ENCODE measurements at places on chromosomes 11 and 22.

DNA sequence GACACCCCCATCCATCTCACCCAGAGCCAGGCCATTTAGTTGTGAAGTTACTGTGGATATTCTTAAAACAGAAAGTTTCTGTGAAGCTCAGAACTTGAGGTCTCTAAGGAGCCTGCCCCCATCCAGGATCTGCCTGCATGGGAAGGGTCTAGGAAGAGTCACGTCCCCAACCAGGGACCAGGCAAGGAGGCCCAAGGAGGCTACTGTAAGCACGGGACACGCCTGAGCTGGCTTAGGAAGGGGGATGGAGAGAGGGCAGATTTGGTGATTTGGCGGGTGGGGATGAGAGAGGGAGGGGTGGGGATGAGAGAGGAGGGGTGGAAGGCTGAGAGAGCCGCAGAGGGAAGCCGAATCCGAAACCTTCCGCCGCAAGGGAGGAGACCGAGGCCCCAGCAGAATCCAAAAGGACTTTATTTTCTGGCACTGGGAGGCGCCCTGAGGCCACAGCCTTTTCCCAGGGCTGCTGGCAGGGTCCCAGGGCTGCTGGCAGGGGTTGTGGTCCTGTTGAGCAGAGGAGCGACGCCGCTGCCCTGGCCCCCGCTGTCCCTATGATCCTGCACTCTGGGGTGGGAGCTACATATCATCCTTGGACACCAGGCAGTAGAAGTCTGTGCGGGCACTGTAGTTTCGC lies 9.4 kb downstream of the SIGIRR start:
- DNase-seq = no peak

- DNase-seq = no peak
Observed at GRCh38 chr11:117002639-117003299, 95.5 kb downstream of the SIK3 start.

DNA sequence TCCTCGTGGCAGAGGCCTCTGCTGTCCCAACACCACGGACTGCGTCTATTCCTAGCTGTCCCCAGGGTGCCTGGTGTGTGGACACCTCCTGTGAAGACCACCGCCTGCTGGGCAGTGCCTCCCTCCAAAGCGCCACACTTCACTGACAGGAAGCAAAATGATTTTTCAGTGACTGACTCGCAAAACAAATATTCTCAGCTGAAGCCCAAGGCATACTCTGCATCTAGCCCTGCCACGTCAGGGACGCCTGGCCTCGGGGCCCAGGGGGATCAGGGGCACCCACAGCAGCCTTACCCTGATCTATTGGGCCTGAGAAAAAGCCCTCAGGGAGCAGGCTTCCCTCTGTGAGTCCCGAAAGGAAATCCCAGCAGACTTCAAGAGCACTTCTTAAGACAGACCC lies 2.2 kb downstream of the BRD1 start:
- no peak for DNase-seq

GRCh38 chr11:45551191-45551713 lies 114.2 kb downstream of the CHST1 start:
- DNase-seq = no peak

GRCh38 chr22:36287881-36288515 lies 35.1 kb downstream of the APOL1 start:
- DNase-seq = no peak

- no peak for DNase-seq
Observed at GRCh38 chr22:27850000-27850521, 48.5 kb upstream of the MN1 start.

- no peak for DNase-seq
Observed at GRCh38 chr11:27688076-27688475, 12.2 kb downstream of the BDNF start.

- no peak for DNase-seq
Observed at GRCh38 chr11:70024036-70024772, 53.9 kb upstream of the ANO1 start.

- no peak for DNase-seq
Observed at GRCh38 chr22:33350961-33351360, 292.8 kb upstream of the SYN3 start.

DNA sequence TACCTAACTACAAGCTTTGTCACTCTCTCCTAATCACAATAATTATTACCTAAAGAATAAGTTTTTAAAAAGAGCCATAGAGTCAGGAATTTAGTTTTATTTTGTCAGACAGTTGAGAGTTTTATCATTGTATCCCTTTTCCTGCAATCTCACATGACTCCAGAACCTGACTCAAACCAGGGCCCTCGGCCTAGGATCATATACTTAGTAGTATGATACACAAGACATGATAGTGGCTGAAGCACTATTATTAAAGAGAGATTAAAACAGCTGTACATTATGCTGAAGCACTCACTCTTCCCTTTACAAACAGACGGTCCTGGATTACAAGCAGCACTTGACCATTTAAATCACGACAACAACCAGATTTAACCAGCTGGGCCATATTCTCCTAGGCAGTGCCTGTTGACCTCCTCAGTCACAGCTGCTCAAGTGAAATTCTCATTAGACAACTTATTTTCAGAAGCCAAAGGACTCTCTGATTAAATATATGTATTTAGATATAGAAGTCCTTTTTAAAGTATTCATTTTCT lies 44.0 kb downstream of the SOX6 start:
- DNase-seq = no peak

- no peak for DNase-seq
Observed at GRCh38 chr11:44271286-44271685, 38.7 kb downstream of the ALX4 start.

DNA sequence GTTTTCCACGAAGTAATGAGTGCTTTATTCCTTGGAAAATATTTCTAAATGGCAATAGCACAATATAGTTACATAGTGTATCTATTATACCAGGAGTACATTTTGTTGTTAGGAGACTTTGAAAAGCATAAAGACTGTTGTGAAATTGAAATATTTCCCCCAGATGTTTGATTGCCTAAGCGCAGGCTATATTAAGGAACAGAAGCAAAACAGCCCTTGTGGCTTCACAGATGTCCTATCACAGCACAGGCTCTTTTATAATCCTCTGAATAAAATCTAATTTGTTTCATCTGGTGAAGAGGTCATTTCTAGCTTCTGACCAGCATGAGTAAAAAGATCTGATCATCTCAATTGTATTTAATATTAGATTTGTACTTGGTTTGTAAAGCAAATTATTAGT lies 48.2 kb downstream of the BSX start:
- no peak for DNase-seq

DNA sequence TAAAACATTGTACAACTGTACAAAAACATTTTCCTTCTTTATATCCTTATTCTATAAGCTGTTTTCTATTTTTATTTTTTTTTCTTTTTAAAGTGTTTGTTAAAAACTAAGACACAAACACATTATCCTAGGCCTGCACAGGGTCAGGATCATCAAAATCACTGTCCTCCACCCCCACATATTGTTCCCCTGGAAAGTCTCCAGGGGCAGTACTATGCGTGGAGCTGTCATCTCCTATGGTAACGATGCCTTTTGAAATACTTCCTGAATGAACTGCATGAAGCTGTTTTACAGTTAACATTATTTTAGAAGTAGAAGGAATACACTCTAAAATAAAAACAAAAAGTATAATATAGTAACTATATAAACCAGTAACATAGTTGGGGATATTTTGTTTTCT lies 67.2 kb downstream of the ZC3H12C start:
- DNase-seq = no peak

DNA sequence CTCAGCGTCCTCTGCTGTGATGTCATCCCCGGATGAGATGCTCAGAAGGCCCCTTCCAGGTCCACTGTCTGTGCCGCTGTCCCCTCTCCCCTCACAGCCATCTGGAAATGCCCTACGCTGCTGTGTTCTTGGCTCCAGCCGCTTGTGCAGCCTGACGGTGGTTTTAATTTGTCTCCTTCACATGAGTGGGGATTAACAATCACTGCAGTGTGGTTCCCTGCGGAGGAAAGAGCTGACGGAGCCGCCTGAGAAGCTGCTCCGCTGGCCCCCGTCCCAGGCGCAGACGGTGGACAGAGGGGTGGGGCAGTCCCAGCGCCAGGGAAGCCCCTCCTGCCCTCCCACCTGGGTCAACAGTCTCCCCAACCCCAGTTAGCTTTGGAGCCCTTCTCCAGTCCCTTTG lies 67.5 kb upstream of the PHF21B start:
- DNase-seq = no peak

DNA sequence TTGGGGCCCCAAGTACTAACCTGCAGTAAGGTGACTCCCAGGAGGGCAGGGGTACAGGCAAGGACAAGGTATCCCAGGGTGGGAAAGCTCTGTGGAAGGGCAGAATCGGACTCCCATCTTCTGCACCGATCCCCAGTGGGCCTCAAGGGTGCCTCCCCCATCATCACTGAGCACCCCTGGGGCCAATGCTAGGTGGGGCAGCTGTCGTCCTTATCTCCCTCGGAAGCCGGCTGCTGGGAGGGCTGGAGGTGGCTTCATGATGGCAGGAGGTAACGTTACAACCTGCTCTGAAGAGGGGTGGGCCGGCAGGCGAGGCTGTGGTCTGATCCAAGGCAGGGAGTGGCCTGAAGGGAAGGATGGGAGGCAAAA lies 87.6 kb upstream of the LINC01488 start:
- no peak for DNase-seq

DNA sequence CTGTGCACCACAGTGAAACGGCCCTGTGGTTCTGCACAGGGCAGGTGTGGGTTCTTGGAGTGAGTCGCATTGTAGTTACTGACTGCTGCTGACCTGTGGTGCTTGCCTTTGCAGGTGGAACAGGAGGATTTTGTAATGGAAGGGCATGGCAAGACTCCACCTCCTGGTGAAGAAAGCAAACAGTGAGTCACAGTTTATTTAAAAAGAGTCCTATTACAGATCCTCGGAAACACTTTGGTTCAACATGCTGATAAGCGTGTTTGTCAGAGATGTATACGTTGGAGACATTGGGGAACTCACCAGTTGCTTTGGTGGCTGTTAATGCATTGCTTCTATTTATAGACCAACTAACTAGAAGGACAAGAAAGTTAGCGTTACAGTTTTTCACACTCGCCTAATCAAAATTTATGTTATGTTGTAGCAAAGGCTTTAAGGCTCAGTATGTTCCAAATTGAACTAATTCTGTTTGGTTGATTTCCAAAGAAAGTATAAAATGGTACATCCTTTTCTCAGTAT lies 21.7 kb upstream of the TNRC6B start:
- DNase-seq = no peak

- no peak for DNase-seq
Observed at GRCh38 chr11:131644204-131644795, 273.9 kb downstream of the NTM start.

- DNase-seq = no peak
Observed at GRCh38 chr11:5071799-5072198, 2.4 kb downstream of the OR52E1 start.

DNA sequence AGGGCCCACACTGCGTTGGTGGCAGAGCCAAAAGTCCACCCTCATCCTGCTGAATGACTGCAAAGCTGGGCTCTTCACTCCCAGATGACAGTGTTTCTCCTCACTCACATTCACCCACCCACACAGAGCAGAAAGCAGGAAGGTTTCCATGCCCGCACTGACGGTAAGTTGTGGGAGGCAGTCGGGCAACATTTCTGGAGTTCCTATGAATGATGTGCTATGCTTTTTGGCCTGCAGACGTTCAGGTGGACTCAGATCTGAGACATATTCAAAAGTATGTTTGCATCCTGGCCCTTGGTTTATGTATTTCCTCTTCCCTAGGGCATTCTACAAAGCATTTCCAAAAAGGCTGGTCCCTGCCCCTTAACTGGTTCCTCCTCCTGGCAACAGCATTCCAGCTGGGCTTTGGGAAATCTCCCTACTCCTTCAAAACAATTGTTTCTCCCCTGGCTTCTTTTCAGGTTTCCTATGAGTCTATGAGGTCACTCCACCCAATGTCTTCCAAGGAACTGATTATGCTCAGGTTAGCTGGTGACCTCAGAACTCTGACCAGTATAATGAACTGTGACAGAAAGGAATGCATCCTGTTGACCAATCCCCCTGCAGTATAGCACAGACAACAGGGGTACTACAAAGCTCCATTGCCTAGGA lies 36.4 kb downstream of the PACSIN2 start:
- no peak for DNase-seq

DNA sequence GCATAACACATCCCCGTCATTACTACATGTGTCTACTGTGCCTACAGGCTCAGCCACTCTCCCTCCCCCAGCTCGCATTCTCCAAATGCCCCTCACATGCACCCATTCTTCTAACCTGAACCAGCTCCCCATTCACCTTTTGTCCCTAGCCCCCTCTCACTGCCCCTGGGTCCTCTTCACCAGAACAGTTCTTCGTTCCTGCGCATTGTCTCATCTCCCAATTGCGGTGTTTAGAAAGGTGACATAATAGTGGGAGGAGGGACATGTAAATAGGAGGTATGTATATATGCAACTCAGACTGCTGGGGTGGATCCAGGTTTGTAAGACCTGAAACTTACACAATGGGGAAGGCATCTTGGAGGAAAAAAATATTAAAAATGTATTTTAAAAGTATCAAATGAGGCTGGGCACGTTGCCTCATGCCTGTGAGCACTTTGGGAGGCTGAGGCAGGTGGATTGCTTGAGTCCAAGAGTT lies 4.7 kb upstream of the VSIG2 start:
- no peak for DNase-seq

- no peak for DNase-seq
Observed at GRCh38 chr11:134785660-134786284, 373.7 kb upstream of the B3GAT1 start.

DNA sequence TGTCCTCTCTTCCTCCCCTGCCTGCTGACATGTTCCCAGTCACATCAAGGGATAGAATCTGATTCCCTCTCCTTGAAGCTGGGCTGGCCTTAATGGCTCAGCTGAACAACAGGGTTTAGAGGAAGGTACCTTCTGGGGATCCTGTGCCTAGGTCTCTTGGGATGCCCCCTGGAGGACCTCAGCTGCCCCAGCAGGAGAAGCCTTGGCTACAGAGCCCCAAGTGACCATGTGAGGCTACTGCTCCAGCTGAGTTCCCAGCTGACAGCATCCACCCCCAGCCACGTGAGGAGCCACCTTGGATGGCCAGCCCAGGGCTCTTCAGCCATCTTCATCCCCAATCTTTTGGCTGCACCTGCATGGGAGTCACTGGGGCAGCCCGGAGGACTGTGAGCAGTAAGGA lies 1499.3 kb downstream of the TBC1D22A start:
- no peak for DNase-seq

GRCh38 chr11:12813371-12814225 lies 139.4 kb downstream of the TEAD1 start:
- DNase-seq = no peak

- DNase-seq = no peak
Observed at GRCh38 chr11:79160791-79161403, 279.9 kb downstream of the TENM4 start.

- DNase-seq = no peak
Observed at GRCh38 chr11:61068581-61068980, 33.7 kb upstream of the CD5 start.

- no peak for DNase-seq
Observed at GRCh38 chr11:66311470-66311964, 5.3 kb downstream of the CD248 start.

DNA sequence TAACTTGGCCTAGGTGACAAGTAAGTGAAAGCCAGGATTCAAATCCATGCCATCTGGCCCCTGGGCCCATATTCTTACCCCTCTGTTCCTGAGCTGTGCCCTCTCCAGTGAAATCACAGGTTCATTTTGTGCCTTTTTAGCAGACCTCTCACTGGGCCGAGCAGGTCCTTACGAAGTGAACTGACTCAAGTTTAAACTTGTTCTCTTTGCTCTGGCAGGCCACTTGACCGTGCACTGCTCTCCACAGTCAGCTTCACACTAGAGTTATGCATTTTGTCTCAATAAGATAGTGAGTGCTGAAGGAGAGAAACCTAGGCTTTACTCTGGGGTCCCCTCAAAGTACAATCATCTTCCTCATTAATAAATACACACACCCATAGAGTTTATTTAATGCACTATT lies 40.7 kb downstream of the ARFGAP3 start:
- no peak for DNase-seq

Measured in stimulated activated CD8-positive, alpha-beta memory T cell treated with anti-CD3 and anti-CD28 coated beads, Interleukin-2, amount 100 ng/mL, for 1 hour (primary cell).